GM13977 (cell line): ENCODE measurements at places on chromosomes 5 and 9.
A peak's percentile ranks its signal among the peaks of the same experiment; 100 is the strongest.

DNA sequence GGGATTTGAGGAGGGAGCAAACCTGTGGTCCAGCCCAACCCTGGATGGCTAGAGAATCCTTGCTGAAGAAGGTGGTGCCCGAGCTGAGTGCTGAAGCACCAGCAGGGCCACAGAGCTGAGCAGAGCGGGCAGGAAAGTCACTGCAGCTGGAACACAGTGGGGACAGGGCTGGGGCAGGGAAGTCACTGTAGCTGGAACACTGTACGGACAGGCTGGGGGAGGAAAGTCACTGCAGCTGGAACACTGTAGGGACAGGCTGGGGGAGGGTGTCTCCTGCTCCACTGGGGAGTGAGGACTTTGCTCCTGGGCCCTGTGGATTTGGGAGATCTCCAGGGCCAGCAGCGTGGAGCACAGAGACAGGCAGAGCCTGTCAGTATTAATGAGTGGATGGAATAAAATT lies 9.0 kb upstream of the SUSD3 start:
- no peak for DNase-seq

GRCh38 chr5:131589510-131590348 lies 45.3 kb downstream of the RAPGEF6 start:
- DNase-seq, result peak; percentile 67

GRCh38 chr9:98610211-98610610 lies 98.5 kb downstream of the GABBR2 start:
- DNase-seq, result no peak

DNA sequence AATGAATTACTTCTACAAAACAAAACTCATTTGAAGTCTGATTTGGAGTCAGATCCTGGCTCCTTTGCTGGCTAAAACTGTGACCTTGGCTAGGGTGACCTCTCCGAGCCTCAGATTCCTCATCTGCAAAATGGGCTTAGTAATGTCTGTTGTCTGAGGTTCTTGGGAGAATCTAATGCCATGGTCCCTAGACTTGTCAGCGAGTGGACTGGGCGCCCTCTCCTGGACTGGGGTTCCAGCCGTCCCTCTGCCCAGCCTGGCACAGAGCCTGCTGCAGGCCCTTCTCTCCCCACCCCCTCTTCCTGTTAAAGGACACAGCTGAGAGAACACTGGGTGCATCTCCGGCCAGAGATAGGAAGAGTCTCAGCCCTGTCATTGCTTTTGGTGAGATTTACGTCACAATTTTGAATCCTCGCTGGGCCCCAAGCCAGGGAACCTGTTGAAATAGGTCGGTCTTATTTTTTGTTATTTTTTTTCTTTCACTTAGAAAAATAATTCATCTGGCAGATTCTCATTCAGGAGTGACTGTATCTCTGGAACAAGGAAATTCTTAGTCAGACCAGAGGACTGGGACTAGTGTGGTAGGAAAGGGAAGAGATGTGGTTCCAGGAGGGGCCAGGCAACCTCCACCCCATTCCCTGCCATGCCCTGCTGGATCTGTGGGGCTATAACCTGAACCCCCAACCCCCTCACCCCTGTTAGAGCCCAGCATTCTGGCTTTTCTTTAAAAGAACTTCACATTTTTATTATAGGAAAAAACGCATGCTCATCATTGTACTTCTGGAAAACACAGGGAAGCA lies 48.2 kb upstream of the RPL26L1 start:
- DNase-seq, result peak; percentile 56

DNA sequence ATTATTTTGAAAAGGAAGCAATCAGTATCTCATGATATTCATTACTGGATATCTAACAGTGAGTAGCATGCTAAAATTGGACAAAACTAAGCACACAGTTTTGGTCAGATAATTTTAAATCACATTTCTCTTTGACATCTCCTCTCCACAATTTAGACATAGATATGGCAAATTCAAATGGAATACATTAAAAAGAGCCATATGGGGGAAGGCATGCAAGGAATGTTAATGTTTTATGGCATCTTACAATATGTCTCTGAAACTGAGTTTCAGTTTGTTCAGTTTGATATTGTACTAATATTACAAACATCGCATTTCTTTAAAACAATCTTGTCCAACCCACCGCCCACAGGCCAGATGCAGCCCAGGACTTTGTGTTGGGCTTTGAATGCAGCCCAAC lies 151.0 kb downstream of the HTR1A start:
- no peak for DNase-seq

DNA sequence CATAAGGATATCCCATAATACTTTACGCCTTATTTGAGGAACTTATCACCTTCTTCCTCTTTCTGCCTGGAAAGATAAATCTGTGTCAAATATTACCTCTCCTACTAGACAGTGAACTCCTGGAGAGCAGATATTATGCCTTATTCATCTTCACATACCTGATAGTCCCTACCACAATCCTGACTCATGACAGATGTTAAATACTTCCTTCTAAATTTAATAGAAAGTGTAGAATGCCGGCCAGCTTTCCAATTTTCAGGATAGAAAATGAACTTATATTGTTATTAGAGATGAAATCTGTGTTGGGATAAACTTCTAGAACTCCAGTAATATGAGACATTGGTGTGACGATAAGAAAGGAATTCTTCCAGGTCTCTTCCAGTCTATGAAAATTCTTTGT lies 89.0 kb downstream of the GCNT4 start:
- DNase-seq, result no peak

DNA sequence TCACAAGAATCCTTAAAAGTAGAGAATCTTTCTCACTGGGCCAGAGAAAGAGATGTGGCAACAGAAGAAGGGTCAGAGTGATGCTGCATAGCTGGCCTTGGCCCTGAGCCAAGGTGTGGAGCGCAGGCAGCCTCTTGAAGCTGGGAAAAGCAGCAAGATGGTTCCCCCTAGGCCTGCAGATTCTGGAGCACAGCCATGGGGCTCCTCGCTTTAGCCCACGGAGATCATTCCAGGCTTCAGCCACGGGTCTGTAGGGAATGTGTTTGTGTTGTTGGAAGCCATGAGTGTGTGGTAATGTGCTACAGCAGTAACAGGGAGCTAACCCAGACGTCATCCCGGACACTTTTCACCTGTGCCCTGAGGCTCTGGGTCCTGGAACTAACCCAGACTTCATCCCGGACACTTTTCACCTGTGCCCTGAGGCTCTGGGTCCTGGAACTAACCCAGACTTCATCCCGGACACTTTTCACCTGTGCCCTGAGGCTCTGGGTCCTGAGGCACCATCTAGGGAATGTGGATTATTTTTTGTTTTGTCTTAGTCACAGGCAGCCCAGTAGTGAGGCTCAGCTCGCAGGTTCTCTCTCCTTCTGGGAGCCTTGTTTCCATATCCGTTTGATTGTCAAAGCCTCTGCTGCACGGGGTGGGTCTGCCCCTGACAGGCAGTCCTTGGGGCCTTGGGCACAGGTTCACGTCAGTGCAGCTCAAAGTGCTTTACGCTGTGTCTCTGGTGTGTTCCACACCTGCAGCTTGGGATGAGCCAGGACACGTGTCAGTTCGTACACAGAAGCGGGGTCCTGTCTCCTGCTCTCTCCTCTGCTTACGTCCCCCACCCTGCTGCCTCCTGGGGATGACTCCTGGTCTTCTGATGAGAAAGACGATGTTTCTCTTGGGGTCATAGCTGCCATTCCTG lies 56.3 kb upstream of the EXOC3 start:
- no peak for DNase-seq

DNA sequence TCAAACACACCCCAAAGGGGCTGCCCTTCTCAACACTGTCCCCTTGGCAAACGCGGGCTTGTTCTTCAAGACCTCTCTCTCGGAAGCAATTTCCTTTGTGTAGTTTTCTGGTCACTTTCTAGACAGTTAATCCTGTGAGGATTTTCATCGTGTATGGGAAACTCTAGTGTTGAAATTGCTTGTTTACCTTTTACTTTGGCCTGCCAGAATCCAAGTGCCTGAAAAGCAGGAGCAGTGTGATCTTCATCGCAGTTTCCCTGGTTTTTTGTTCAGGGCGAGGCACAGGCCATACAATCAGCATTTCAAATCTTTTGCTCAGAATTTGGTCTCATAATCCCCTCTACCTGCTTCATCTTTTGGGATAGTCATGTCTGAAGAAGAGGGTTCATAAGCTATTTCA lies 115.7 kb upstream of the C9orf72 start:
- DNase-seq, result no peak

GRCh38 chr5:93805616-93806379 lies 64.4 kb upstream of the POU5F2 start:
- DNase-seq, result no peak

- peak; percentile 5 for DNase-seq
Measured at GRCh38 chr5:148290271-148291195, 21.7 kb upstream of the SPINK7 start.

DNA sequence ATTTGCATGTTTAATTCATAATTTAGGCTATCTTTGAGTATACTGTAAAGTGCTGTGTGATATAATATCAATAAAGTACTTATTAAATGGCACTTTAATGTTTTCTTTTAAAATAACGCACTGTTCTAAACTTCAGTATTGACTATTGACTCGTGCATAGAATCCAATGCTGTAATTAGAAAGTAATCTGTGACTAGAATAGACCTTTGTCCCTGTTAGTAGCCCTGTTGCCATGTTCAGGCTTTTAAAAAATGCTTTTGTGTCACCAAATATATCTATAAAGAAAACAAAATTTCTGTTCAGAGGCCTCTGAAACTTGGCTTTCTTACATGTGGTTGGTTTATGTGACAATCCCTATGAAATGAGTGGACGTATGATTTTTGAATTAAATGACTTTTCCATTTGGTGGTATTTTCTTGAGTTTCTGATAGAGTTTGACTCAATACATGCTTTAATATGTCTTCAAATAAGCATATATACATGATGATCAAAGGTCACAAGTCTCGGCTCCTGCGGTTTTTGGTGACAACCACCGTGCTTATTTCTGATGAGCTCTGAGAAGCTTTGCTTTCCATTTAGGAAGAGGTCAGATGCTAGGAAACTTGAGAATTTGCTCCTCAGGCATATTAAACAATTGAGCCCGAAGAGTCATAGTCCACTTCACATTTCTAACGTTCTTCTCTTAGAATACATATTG lies 174.7 kb downstream of the NR3C1 start:
- no peak for DNase-seq

DNA sequence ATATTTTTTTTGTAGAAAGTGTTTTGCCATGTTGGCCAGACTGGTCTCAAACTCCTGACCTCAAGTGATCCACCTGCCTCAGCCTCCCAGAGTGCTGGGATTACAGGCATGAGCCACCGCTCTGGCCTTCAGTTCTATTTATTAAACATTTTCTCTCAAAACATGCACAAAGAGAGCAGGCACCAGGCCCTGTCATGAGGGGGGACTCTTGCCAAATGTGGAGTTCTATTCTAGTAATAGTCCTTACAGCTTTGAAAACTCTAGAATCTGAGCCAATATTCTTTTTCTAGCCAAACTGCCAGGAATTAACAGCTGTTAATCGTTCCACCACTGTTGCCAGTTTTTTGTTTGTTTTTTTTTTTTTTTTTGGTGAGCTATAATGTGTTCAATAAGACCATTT lies 124.6 kb downstream of the TARS1 start:
- DNase-seq, result no peak
